ENCODE measurements at places on chromosomes 12 and 14.

GRCh38 chr12:50750366-50750765, 13.5 kb upstream of the ATF1 start:
- DNase-seq, result no peak

DNA sequence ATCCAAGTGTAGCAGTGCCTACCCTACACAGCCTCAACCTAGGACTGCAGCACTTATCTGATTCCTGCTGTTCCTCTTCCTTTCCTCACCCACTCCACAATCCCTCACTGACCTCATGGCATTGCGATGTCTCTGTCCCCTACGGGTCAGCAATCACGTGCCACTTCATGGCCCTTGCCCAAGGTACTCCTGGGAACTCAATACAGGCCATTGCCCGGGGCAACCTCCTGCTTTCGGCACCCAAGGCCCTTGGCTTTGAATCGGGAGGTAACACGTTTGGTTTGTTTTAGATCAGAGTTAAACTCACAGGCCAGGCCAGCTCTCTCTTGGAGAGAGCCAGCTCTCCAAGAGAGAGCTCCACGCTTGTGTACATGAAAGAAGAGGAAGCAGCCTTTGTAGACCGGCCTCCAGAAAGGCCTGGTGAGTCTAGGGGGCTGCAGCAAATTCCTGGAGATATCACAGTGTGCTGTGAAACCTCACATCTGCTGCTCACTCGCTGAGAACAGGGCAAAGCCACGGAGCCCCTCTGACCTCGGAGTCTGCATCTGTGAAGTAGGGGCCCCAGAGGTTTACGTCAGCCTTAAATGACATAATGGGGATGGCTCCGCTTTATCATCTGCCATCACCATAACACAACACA, 12.2 kb downstream of the CLMN start:
- no peak for DNase-seq

- DNase-seq, result peak; percentile 37
Measured at GRCh38 chr12:56346675-56347074, 8.0 kb downstream of the IL23A start.

GRCh38 chr12:129208566-129208965, 355.3 kb downstream of the GLT1D1 start:
- no peak for DNase-seq

GRCh38 chr12:25557830-25558436, 4.8 kb upstream of the LMNTD1 start:
- DNase-seq, result peak; percentile 20

DNA sequence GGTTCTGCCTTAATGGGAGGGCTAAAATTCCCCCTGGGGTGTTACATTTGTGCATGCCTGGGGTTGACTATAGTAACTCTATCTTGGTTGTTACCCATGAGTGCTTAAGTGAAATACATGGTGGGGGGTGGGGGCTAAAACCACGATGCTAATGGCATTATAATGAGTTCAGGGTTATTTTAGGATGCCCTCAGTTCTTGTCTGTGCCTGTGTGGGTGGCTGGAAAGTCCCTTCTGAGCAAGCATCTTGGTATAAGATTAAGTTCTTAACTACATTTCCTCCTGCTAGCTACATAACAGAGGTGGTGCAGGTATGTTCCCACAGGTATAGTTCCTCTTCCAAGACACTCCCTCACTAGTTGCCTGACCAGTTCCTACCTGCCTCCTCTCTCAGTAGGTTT, 822.3 kb downstream of the LRFN5 start:
- no peak for DNase-seq

- peak; percentile 73 for DNase-seq
Measured at GRCh38 chr12:3202734-3203446, 125.7 kb downstream of the TSPAN9 start.

GRCh38 chr12:67650388-67651131, 2.0 kb downstream of the DYRK2 start:
- DNase-seq, result peak; percentile 22

GRCh38 chr12:51196547-51196946, 21.3 kb downstream of the POU6F1 start:
- no peak for DNase-seq

DNA sequence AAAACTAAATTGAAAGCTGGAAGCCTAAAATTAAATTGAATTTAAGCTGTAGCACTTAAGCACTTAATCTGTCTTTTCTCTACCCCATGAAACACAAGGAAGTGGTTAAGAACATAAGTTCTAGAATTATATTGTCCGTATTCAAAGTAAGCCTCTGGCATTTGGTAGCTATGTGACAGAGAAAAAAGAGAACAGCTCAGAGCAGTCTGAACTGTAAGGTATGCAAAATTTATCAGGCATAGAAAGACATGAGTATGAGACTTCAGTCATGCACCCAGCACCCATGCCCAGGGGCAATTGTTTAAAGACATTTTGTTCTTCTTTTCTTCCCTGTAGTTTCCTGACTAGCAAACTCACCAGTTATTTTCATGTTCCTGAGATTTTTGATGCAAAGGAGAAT, 116.7 kb downstream of the KCNMB4 start:
- no peak for DNase-seq

DNA sequence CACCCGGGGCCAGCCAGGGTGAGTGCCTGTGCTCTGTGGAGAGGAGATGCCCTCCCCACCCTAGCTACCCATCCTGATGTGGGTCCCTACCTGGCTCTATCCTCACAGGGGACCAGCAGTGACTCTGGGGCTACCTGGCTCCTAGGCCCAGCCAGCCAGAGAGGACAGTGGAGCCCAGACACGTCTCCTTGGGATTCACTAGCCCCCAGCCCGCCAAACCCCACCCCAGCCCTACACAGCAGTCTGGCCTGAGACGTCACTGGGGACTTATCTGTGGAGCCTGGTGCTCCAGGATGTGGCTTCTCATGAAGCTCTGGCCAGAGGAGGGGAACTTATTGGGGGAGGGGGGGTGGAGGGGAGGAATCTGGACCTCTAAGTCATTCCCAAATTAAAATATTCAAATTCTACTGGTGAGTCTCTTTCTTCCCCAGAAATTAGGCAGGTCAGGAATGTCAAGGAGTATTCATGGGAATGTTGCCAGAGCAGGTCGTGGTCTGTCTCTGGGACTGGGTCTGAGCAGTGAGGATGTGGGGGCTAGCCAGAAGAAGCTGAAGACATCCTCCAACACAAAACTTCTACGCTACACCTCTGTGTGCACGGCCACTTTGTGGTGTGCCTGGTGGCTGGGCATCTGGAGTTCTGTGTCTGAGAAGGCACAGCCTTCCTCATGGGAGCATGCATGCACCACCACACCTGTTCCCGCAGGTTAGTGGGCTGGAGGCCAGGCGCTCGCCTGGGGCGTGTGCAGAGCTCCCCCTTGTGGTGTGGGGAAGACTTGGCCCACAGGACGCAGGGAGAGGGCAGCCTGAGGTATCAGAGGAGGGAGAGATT, 2.7 kb downstream of the CMTM5 start:
- peak; percentile 76 for DNase-seq

All from activated CD4-positive, alpha-beta T cell treated with anti-CD3 and anti-CD28 coated beads for 48 hours (primary cell).